NCI-H774 (cell line): ENCODE measurements at places on chromosomes 3 and 15.
A peak's percentile ranks its signal among the peaks of the same experiment; 100 is the strongest.

DNA sequence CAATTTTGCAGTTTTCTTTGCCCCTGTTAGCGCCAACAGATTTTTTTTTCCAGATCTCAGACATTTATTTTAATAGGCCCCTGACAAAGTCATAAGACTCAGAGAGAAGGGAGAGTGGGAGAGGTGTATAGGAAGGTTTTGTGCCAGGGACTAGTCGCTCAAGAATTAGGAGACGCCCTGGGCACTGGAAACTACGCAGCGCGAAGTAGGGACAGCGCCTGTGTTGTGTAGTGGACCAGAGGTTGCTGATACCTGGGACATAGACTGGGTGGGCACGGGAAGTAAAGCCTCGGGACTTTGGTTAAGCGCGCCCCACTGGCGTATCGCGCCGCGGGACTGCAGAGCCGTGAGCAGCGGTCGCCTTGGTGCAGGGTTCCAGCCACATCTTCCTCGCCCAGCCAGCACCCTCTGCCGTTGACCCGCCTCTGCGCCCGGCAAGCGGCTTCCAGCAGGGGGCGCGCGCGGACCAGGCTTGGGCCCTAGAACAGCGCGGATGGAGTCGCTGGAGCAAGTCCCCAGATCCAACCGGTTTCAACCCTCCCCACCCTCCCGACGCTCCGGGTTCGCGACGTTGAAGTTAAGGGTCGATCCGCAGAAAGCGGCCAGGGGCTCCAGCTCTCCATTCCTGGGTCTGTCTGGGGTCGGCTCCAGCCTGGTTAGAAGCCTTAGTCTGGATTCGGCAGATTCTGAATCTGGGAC, 3.0 kb upstream of the ISLR2 start:
- peak; percentile 80 for DNase-seq

GRCh38 chr3:195117978-195118581, 152.9 kb downstream of the XXYLT1 start:
- no peak for DNase-seq

DNA sequence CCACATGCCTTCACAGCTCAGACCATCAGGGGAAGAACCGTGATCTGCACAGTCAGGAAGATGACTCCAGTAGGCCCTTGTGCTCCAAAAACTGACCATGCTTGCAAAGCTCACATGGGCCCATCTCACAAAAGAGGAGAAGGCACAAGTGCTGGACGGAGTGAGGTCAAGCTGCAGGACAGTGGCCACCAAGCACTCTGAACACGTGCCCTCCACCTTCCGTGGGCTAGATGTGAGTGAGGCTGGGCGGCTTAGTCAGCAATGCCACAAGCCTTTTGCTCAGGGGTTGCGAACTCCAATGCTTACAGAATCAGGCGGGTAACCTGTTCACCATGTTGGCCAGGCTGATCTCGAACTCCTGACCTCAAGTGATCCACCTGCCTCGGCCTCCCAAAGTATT, 70.9 kb downstream of the SCN5A start:
- DNase-seq = no peak

DNA sequence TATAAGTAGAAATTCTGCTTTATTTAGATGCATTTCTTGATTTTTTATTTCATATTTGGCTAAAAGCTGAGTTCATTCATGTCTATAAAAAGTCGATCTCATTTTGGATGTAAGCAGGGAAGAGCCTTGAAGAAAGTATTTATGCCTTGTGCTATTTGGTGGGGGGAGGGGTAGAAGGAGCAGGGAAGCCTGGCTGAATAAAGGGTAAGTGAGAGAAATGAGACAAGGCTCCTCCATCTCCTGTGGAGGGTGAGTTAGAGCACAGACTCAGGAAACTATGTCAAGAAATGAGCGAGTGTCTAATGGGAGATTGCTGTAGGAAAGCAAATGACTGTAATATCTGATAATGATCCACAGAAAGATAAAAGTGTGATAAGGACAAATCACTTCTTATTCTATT, 121.8 kb upstream of the ATP11B start:
- DNase-seq = no peak

GRCh38 chr3:179967622-179968021, 69.1 kb downstream of the PEX5L start:
- no peak for DNase-seq

- peak; percentile 53 for DNase-seq
Observed at GRCh38 chr15:68817304-68818065, 3.2 kb downstream of the ANP32A start.

DNA sequence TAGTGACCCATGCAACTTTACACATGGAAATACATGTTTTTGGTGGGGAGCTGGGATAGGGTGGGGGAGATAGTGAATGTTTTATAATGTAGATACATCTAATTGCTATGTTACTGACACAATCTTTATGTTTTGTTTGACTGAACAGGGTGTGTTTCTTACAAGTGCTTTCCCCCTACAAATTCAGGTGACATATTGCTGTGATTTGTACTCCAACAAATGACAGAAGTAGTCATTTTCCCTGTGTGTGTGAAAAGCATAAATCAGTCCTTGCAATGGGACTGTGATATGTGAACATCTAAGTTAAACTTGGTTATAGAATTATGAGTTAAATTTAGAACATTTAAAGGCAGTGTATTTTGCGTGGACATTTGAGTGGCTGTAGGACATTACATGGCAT, 27.3 kb downstream of the OTOL1 start:
- DNase-seq = no peak

DNA sequence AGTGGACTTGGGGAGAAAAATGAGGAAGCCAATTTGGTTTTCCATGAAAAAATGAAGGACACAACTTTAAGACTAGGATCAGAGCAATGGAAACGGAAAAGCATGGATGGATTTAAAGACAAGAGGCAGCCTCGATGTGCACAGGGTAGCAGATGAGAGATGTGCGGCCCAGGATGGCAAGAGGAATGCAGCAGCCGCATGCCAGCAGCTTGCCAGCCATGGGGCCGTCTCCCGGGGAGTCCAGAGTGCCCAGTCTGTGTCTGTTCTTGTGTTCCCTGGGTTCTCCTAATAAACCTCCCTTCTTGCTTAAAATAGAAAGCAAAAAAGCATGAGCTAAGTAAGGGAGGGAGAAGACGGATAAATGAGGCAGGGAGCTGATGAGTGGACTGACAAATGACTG, 68.0 kb upstream of the IQSEC1 start:
- no peak for DNase-seq

DNA sequence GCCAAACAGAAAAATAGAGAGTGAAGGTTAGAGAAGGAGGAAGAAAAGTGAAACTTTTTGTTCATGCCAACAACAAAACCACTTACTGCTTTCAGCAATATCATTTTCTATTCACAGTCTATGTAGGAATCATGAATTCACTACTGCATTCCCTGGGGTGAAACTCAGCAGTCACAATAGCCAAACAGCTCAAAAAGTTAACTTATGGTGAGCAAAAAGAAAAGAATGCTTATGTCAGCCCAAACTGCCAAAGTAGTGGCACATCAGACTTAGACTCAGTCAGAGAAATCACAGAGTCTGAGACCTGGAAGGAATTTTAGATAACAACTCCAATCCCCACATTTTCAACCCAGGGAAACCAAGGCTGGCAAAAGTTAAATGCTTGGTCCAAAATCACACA, 238.7 kb upstream of the TMCO5A start:
- no peak for DNase-seq

- DNase-seq = no peak
Observed at GRCh38 chr3:101279765-101280385, 40.5 kb downstream of the IMPG2 start.

DNA sequence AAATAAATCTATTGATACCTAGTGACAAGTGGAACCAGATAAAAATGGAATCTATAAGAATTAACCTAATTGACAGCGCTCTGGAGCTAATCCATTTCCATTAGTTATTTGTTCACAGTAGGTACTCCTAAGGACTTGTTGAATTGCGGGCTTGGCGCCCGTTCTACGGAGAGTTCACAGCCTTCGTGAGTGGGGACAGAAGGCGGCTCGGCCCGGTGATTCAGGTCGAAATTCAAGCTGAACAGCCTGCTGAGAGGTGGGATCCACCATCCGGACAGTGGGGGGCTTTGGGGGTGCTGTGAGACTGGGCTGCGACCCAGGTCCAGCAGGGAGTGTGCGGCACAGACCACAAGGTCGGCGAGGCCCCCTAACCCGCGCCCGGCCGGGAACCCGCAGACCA, 779 bp upstream of the CTNNB1 start:
- DNase-seq = no peak

DNA sequence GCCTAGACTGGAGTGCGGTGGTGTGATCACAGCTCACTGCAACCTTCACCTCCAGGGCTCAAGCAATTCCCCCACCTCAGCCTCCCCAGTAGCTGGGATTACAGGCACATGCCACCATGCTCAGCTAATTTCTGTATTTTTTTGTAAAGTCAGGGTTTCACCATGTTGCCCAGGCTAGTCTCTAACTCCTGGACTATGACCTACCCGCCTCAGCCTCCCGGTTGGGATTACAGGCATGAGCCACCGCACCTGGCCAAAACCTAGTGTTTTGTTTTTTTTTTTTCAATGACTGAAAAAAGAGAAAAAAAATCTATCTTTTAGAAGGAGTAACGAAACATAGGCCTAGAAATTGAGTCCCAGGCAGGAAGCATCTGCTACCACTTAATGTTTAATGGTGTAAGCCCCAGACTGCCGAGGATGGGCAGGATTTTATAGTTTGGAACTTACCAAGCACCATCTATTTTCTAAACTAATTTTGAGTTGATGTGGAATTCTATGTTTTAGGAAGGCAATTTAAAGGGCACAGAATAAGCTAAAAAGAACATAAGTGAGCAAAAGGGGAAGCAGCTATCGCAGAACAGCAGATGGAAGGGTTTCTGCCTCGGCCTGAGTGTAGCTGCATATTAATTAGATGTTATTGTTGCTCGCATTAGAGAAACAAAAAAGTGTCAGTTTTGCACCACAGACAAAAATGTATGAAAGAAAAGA, 24.2 kb upstream of the CA12 start:
- no peak for DNase-seq

DNA sequence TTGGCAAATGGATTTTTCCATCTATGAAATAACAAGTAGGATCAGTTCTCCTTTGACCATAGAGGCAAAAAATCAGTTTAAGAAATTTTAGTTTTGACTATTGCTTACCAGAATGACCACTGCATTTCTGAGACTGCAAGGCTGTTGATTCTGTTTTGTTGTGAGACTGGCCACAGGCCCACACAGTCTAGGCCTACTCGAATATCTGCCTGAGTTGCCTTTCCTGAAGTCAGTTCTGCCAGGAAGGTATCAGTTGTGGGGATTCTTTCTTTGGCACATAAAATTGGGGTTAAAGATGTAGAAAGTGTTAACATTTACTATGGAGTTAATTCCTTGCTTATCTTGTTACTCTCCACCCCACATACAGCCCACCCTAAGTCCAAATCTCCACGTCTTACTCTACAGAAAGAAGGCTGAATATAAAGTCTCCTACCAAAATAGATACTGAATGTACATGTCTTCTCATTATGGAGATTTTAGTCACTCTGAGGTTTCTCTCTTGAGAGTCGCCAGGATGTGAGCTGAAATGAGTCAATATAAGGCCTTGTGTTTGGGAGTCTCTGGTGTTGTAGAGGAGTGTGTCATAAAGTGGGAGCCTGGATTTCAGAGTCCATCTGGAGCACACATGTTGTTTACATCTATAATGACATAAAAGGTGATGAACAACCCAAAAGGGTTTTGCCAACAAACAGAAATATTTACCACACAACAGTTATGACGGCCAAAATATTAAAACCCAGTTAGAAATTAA, 45.0 kb upstream of the WWTR1 start:
- DNase-seq = no peak

GRCh38 chr15:67792250-67792942, 32.9 kb upstream of the SKOR1 start:
- DNase-seq = no peak

DNA sequence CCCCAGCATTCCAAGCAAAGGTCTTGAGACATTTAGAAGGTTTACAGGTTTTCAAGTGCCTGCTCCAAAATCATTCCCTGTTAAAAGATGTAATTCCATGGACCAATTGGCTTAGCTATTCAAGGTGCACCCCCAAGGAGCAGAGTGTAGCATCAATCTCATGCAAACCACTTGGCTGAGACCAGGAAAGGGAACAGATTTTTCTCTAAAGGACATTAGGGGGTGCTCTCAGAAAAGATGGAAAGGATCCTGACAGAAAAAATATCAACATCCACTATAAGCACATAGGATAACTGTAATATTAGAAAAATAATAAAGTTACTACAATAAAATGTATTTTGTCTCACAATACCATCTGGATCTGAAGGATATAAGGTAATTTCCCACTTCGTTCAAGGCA, 328.0 kb upstream of the CDIN1 start:
- DNase-seq = no peak

- DNase-seq = peak; percentile 6
Observed at GRCh38 chr3:43968465-43968864, 273.2 kb upstream of the TOPAZ1 start.

GRCh38 chr3:45552794-45553371, 41.7 kb upstream of the LIMD1 start:
- no peak for DNase-seq

DNA sequence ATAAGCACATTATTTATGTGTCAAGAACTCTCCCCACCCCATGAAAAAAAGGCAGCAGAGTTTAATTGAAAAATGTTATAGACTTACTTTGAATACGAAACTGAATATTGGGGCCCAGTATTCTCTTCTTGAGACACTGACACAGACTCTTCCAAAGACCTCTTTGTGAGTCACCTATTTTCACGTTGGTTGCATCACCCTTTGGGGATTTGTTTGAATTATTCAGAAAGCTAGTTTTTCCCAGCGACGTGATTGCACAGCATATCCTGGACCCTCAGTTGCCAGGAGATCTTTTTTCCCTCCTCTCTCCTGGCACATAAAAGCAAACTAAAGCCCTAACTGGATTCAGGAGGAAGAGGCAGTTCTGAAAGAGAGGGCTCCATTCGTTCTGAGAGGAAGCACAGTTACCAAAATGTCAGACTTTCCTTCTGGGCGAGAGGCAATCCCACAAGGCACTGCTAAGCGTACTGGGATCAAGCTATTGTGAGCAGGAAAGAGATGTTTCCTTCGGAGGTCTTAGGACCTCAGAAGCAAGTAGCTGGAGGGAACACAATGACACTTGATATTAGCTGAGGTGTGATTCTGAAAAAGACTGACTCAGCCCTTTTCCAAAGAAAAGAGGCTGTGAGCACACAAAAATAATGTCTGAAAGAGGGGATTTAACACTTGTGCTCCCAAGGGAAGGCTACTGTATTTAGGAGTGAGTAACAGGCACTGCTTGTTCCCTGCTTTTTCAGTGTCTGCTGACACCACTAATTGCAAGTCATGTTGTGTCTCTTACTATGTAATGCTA, 65.8 kb upstream of the CADPS start:
- DNase-seq = no peak

DNA sequence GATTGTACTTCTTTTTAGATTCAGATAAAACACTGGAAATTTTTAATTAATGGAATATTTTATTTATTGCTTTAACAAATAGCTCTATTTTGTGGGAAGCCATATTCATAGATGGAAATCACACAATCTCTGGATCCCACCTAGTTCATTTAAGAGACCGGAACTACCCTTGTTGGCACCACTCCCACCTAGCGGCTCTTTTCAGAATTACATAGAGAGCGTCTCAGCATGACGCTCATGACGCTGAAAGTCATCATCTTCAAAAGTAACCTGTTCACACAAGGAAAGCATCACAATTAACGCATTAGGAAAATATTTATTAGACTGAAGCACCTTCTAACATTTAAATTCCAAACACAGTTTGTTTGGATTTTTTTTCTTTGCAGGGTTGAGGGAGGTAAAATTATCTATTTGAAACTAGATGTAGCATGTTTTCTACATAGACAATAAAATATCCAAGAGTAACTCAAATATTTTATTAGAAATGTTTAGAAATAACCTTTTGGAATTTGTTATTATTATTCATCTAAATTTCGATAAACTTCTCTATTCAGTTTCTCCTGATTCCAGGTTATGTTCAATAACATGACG, 214.9 kb upstream of the ARRDC4 start:
- DNase-seq = no peak

- DNase-seq = no peak
Observed at GRCh38 chr15:100310513-100311153, 31.1 kb downstream of the ADAMTS17 start.
